ENCODE measurements at places on chromosomes 2 and 18.

DNA sequence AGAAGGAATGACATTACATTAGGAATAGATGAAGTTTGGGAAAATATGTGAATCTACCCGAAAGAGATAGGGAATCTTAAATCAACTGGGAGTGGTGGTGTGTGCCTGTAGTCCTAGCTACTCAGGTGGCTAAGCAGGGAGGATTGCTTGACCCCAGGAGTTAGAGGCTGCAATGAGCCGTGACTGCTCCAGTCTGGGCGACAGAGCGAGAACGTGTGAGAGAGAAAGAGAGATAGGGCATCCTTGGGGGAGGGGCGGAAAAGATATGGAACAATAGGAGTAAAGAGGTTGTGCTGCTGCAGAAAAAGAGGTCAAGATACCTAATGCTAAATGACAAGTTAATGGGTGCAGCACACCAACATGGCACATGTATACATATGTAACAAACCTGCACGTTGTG, 47.1 kb upstream of the ADAM23 start:
- DNase-seq = no peak

DNA sequence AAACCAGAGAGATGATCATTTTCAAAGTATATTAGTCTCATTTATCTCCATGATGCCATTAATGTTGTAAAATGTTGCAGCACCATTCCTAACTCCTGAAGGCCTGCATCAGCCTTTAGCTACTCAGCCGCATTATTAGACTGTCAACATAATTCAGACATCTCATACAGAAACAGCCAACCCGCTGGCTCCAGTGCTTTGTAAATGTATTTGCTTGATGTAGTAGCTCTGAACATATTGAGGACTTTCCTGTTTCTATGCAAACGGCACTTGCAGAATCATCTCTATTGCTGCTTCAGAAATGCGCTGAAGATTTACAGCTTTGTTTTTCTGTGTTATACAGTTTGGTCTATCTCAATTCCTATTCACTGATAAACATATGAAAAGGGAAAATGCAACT, 372.2 kb downstream of the DSEL start:
- DNase-seq = no peak

DNA sequence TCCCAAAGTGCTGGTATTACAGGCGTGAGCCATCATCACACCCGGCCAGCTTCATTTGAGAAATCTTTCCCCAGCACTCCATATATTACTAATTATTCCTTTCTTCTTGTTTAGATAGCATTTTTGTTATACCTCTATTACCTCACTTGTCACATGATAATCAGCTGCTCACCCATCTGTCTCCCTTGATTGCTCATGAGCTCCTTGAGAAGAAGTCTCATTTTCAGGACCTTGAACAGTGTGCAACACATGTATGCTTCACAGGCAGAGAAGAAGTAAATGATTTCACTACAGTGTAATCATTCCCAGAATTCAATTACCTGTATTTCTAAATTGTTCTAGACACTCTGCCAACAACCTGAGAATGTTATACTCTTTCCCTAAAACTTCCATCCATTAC, 6.2 kb downstream of the PAIP2B start:
- DNase-seq = no peak

GRCh38 chr2:231613331-231613662, 20.6 kb downstream of the TEX44 start:
- DNase-seq = no peak

- no peak for DNase-seq
These were observed 134.0 kb downstream of the HDAC4 start for GRCh38 chr2:239266779-239267287.

- no peak for DNase-seq
These were observed 95.3 kb upstream of the CAVIN2 start for GRCh38 chr2:191942090-191942738.

DNA sequence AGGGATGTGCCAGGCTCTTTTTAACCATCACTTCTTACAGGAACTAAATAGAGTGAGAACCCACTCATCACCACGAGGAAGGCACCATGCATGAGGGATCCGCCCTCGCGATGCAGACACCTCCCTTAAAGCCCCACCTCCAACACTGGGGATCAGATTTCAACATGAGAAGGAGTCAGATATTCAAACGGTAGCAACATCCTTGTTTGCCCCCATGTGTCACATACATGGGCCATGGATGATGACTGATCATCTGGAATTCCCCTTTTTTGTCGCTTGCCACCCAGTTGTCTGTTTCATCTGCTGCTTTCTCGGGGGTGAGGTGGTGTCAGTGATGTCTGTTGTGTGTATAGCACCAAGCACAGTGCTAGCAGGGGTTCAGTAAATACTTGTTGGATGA, 57.9 kb downstream of the NCK2 start:
- peak; percentile 29 for DNase-seq

GRCh38 chr2:232816657-232817056, 40.3 kb upstream of the KCNJ13 start:
- DNase-seq = no peak

DNA sequence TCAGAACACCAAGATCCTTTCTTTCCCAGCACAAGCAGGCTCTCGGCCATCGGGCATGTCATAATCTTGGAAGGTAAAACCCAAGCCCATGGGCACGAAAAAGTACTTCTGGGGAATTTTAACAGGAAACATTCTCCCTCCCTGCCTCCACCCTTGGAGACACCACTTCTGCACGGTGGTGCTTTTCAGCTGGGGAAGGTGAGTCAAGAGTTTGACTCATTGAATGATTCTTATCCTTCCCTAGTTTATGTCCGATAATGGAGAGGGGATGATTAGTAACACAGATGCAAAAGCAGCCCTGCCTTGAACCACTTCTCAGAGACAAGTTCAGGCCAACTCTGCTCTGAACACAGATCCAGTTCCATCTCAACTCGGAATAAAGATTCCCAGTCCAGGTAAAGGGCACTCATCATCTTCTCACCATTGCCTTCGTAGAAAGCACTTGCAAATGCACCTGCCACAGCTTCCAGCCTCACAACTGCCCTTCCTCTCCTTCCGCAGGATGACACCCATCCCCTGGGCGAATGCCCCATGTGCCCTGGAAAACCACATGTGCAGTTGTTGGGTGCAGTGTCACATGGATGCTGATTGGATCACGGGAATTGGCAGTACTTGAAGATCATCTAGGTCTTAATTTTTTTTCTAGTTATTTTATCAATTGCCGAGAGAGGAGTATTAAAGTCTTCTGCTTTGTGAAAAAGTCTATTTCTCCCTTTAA, 136.2 kb downstream of the PXDN start:
- no peak for DNase-seq

- DNase-seq = no peak
These were observed 925.5 kb downstream of the SLC4A3 start for GRCh38 chr2:220552790-220553535.

GRCh38 chr2:99571021-99571420, 81.2 kb upstream of the REV1 start:
- no peak for DNase-seq

GRCh38 chr2:16123421-16123820, 183.1 kb downstream of the MYCN start:
- no peak for DNase-seq

GRCh38 chr2:53939656-53940055, 31.1 kb downstream of the PSME4 start:
- no peak for DNase-seq

DNA sequence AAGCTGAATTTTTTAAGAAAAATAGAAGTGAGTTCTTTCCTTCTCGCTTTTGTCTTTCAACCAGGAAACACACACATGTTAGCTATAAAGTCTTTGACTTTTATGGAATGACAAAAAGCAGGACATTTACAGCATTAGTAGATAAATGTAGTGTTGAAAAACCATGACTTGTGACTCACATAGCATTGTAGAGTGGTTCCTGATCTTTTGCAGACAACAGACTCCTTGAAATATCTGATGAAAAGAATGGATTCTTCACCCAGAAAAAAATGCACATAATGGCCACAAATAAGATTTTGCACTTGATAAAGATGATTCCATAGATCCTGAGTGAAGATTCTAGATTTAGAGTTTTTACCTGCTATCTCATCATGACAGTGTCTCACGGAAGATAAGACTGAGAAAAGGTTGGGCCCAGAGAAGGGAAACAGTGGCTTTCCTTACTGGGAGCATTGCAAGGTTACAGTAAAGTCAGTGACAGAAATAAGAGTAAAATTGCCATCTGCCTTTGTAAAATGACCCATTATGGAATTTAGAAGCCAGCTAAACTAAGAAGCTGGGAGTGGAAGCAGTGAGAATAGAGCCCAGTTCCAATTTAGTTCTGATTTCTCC, 14.0 kb downstream of the SMARCAL1 start:
- no peak for DNase-seq

DNA sequence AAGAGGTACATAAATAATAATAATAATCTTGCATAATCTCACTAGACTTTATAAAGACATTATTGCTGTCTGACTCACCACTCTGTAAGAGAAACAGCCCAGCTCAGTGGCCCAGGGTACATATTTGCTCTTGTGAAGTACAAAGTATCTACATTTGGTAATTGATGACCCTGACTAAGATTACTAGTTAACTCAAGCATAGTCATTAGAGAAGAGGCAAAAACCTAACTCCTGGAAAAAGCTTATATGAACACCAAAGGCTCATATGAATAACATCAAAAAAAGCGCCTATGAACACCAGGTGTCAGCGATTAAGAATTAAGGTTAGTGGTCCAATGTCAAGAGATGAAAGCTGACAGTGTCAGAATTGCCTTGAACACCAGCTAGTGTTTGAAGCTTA, 38.4 kb downstream of the RAD51AP2 start:
- DNase-seq = no peak

DNA sequence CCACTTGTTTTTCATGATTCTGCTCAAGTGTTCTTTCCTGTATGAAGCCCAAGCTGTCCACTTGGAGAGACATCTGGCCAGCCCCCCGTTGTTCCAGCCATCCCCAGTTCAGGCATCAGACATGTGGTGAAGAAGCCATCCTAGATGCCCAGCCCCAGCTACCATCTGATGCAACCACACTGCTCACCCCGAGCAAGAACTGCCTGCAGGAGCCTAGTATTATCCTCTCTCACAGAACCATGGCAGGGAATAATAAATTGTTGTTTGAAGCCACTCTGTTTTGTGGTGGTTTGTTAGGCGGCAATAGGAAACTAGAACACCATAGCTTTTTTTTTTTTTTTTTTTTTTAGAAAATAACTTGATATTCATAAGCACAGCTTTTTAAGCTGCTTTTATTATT, 19.5 kb upstream of the DARS1 start:
- DNase-seq = no peak

GRCh38 chr2:25514043-25514637, 159.2 kb downstream of the DTNB start:
- DNase-seq = no peak

DNA sequence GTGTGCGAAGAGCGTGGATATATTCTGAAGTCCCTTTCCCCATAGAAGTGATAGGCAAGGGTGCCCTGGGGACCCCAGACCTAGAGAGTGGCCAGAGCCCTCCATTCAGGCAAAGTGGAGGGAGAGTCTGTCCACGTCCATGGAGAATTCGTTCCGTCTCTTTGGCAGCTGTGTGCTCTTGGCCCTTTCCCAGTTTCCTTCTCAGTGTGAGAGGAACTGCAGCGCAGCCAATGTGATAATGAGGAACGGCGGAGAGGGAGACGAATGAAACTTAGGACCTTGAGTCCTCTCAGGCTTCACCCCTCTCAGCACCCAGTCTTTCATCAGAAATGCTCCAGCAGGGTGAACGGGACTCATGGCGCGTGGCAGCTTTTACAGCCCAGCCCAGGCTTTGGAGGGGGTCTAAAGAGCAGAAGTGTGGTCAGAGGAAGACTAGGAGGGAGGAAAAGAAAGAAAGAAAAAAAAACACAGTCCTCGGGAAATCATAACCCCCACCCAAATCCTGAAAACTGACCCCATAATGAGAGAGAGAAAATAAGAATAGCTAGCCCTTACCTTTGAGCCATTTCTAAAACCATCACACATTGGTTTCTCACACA, 95.0 kb upstream of the RIOK3 start:
- DNase-seq = no peak

DNA sequence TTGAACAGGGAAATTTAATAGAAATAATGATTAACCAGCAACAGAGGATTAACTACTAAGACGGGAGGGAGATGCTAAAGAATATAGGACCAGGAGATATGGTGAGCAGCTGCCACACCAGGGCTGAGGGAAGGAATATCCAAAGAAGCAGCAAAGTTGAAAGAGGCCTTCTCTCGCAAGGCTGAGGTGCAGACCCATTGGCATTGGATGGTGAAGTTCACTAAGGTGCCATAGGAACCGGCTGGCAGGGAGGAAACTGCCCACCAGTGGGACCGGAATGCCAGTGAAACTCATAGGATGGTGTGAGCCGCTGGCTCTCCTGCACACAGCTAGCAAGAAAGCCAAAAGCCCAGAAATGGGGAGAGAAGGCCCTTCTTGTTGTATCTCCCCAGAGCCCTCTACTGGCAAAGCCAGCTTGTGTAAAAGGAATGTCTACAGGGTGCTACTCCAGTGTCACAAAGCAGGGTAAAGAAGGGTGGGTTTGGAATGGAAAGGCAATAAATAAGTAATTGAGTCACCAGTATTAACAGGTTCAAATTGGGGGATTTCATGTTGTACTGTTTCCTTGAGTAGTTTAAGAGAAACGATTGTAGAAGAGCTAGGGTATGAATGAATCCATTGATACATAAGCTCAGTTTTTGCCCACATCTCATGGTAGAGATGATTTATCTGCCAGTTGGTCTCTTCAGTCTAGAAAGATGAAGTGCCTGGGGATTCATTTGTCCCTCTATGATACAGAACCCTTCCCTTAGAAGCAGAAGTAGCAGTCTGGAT, 36.0 kb downstream of the FARP2 start:
- no peak for DNase-seq

GRCh38 chr18:46641917-46642316, 15.1 kb downstream of the LOXHD1 start:
- no peak for DNase-seq

DNA sequence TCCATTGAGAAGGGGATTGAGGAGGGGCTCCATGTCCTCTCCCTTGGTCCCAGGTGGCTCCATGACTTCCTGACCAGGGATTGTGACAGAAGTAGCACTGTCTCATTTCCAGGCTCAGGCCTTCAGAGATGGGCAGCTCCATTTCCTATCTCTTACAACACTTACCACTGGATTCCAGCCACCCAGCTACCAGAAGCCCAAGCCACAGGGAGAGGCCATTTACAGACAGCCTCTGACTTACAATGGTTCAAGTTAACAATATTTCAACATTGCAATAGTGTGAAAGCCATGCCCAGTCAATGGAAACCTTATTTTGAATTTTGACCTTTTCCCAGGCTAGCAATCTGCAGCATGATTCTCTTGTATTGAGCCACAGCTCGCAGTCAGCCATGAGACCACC, 164.9 kb upstream of the AGAP1 start:
- no peak for DNase-seq

- DNase-seq = no peak
These were observed 148.8 kb upstream of the ZNF236 start for GRCh38 chr18:76673281-76674185.

DNA sequence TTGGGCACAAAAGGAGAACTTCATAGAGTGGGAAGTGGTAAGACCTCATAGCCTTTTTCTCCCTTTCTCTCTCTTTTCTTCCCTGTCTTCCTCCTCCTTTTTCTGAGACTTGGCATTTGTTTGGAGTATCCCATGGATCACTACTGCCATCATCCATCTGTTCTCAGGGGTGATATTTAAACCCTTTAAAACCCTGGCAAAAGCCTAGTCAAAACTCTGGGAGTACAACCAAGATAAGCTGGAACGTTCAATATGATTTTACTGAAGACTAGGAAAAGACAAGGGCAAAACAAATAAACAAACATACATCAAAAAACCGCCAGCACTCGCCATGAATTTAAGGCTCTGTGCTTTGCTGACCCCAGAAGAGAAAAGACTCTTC, 253.4 kb downstream of the CLIP4 start:
- DNase-seq = no peak

- no peak for DNase-seq
These were observed 74.3 kb upstream of the CYRIA start for GRCh38 chr2:16739778-16740581.
